Activated gamma-delta T cell treated with Interleukin-2 at 50 U/mL for 16 hours (primary cell): ENCODE measurements at places on chromosomes 1 and 21.

DNA sequence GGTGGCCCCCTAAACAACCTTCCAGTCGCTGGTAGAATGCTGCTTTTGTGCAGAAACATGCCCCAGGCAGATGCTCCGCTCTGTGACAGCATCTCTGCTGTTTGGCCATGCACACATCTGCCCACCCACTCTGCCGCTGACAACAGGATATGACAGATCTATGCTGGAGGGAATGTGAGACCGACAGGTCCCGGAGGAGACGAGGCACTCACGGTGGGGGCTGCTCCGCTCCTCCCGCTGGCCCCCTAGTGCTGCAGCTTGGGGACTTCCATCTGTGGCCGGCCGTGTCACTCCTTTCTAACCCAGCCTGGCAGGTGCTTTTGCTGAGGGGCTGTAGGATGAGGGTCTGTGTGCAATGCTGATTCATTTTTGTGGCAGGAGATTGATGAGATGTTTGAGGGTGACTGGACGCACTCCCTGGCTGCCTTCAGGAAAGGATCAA, 49.1 kb upstream of the DMRTB1 start:
- DNase-seq = peak; percentile 68

- DNase-seq = no peak
Measured at GRCh38 chr21:35540950-35541638, 492.0 kb upstream of the RUNX1 start.

GRCh38 chr1:162629651-162630050, 2.6 kb upstream of the DDR2 start:
- no peak for DNase-seq

- DNase-seq = no peak
Measured at GRCh38 chr1:14516974-14517840, 81.3 kb upstream of the KAZN start.

GRCh38 chr21:44517175-44517899, 22.7 kb downstream of the KRTAP10-1 start:
- no peak for DNase-seq

- DNase-seq = no peak
Measured at GRCh38 chr1:28286111-28286510, 26.8 kb downstream of the SESN2 start.

- no peak for DNase-seq
Measured at GRCh38 chr1:235563513-235564061, 59.3 kb upstream of the B3GALNT2 start.

GRCh38 chr1:165871311-165872067, 44.1 kb downstream of the UCK2 start:
- DNase-seq = peak; percentile 61

DNA sequence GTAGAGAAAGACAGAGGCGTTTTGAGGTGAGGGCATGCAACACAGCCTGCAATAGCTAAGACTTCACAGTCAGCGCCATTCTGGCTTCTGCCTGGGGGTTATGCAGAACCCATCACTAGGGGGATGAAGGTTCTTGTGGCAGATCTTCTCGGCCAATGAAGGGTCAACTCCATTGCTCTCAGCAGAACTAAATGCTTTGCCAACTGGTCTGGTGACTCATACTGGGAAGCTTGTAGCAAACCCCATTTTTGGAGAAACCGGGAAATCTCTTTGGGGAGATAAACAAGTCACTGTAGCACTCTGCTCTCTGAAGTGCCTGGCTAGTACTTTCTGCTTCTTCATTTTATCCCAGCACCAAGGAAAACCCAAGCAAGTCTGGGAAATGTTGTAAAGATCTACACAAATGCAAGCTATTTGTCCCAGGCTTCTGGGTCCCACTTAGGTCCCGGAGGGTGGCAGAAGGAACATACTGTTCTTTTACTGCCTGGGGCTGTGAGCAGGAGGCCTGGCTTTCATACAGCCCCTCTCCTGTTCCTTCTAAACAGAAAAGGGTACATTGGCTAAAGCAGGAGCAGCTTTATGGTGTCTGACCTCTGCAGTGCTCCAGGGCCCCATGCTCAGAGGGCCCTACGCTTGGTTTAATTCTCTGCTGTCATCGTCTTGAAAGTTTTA, 28.8 kb downstream of the SHISA4 start:
- DNase-seq = no peak

DNA sequence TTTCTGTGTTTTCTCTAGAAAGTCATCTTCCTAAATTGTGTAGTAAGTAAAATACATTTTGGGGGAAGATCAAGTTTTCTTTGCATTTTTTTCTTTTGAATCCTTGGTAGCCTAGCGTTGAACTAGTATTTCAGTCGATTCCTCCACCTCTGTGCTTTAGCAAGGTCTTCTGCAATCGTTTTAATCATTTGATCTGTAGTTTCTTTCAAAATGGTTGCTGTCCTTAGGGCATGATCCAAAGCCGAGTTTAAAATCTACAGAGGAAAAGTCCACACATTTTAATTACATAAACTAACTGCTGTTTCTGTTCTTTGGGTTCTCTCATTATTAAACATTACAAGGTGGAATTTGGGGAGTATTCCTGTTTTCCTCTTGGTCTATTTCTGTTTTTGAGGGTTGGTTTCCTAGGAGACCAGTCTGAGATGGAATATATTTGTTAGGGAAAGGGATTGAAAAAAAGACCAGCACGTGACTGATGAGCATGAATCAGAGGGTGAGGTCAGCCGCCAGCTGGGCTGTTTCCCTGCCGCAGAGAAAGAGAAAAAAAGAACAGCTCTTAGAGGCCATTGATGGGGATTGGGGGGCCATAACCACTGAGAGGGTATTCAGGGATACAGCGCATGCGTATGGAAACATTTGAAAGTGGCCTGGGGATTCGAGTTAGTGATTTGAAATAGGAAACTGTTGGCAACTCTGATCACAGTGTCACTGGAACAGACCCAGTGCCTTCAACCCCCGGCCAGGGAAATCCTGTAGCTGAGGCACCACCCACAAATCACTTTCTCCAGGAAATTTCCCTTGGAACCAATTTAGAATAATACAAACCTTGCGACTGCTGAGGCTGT, 40.6 kb downstream of the AKNAD1 start:
- DNase-seq = no peak

DNA sequence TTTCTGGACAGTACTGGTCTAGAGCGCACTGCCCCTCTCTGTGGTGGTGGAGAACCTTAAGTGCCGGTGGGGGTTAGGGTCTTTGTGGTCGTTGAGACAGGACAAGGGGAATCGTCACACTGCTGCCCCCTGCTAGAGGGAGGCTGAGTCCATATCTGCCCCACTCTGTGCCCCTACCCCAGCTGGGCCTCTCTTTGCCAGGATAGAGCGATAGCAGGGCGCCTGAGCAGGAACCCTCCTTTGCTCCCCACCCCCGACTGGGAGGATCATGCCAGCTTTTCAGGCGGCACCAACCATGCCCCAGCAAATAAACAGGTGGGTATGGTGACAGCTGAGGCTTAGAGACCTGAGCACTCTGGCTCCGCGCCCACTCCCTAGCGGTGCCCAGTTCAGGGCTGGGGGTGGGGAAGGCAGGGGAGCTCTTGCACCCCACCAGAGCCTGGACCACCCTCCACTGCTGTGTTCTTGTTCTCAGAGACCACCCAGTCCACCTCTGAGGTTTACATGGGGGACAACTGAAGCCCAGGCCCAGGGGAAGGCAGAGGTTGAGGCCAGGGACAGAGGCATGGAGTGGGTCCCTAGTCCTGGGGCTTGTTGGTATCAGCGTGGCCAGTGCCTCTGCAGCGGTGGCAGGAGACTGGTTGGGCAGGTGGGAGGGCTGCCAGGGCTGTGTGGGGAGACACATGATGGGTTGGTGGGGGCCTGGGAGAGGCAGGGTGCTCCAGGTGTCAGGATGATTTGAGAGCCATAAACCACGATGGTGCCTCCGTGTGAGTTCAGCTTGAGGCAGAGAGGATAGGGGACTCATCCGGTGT, 1.6 kb downstream of the PADI2 start:
- DNase-seq = no peak

DNA sequence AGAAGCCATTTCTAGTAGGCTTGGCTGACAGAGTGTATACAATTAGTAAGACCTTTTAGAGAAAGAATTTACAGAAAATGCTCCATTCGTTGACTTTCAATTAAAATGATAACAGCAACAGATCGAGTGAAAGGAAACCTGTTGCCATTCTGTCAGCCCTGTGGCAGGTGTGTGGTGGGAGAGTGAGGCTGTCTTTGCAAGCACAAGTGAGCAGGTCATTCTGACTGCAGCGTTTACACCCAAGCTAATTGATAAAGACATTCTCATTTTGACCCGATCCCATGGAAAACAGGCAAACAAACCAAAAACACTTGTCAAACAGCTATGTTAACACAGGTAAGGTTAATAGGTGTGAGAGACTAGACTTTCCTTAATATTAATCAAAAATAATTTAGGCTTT, 257.3 kb downstream of the PTBP2 start:
- DNase-seq = no peak

GRCh38 chr1:87853576-87854351, 525.1 kb downstream of the LMO4 start:
- DNase-seq = no peak

GRCh38 chr1:214550013-214550856, 1.2 kb downstream of the PTPN14 start:
- no peak for DNase-seq
